ENCODE measurements at places on chromosomes 3 and 15. TPM values are rescaled to one million over a fixed set of nuclear protein-coding genes. Genes with fewer than 3 reads are reported as not detected.

Gene CPN2
- total RNA-seq, result 0.05 TPM

GRCh38 chr15:74196175-74196574 lies 6.4 kb downstream of the STRA6 start:
- no peak overlapping the region for H3K27ac ChIP-seq
- H3K4me1 ChIP-seq, result peaks cover 18% of the 10 kb centered on the region
- no peaks in the 10 kb centered on the region for H3K27me3 ChIP-seq
- no peak overlapping the region for H3K4me3 ChIP-seq
- no peak for DNase-seq

DNA sequence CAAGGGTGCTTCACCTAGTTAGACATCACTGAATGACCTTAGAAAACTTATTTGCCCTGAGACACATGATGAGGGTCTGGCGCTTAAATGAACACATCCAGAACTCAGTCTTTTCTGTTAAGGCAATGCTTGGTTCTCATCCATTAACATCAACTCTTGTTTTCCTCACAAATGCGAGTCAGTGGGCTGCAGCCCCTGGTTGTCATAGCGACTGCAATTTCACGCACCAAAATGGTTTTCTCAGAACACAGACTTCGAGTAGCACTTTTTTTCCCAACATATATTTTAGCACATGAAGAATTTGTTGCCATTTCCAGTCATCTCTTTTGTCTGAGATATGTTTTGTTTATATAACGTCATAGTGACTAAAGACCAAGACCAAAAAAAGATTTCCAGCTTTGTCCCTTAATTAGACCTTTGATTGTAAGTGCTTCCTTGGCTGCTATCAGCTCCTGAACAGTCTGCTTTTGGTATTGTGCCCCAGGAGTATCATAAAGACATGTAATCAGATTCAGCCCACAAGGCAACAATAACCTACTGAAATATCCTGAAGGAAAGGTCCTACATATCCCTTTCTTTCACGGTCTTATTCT lies 68.5 kb downstream of the GPR176 start:
- H3K36me3 ChIP-seq, result no peaks in the 10 kb centered on the region
- no peaks in the 10 kb centered on the region for H3K4me1 ChIP-seq
- no peak overlapping the region for H3K27ac ChIP-seq
- no peak overlapping the region for H3K4me3 ChIP-seq
- no peaks in the 10 kb centered on the region for H3K27me3 ChIP-seq
- no peak for DNase-seq

DNA sequence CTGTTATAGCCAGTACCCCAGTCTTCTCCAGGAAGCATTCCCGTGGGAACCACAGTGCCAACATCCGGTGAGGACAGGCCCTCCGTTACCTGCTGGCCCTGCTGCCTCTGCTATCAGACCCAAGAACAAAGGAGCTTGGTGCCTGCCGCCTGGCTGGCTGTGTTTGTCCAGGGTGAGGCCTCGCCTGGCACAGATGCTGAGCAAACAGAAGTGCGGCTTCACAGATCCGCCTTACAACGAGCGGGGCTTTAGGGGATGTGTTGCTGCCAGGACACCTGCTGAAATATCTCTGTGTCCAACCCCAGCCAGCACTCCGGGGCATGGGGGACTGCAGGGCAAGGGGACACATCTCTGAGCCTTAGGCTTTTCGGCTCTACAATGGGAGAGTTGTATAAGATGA lies 2.2 kb upstream of the EPHB3 start:
- no peak overlapping the region for H3K4me3 ChIP-seq
- H3K36me3 ChIP-seq, result no peaks in the 10 kb centered on the region
- peaks cover 69% of the 10 kb centered on the region for H3K27me3 ChIP-seq
- peaks cover 16% of the 10 kb centered on the region for H3K4me1 ChIP-seq
- H3K27ac ChIP-seq, result no peak overlapping the region
- DNase-seq, result no peak

GRCh38 chr3:69094467-69095205 lies 9.9 kb downstream of the ARL6IP5 start:
- H3K4me1 ChIP-seq, result peaks cover 49% of the 10 kb centered on the region
- H3K4me3 ChIP-seq, result no peak overlapping the region
- DNase-seq, result no peak
- H3K27me3 ChIP-seq, result no peaks in the 10 kb centered on the region
- peaks cover 7% of the 10 kb centered on the region for H3K36me3 ChIP-seq

DNA sequence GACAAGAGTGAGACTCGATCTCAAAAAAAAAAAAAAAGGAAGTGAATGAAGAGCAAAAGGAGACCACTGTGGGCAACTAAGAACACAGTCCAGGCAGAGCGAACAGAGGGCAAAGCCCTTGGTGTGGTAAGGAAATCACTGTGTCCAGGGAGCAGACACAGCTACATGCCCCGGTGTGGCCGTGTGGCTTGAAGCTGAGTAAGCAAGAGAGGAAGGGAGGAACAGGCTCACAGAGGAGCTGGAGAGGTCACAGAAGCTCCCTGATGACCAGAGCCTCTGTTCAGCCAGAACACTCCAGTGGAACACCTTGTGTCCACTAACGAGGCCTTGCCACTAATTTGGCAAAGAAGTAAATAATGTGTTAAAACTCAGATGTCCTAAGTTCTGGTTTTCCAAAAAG lies 60.6 kb upstream of the GATA2 start:
- no peak overlapping the region for H3K27ac ChIP-seq
- DNase-seq, result no peak
- H3K36me3 ChIP-seq, result no peaks in the 10 kb centered on the region
- peaks cover 59% of the 10 kb centered on the region for H3K27me3 ChIP-seq
- no peak overlapping the region for H3K4me3 ChIP-seq

Gene TLR9
- 0.66 TPM for total RNA-seq

- no peak overlapping the region for H3K4me3 ChIP-seq
- no peaks in the 10 kb centered on the region for H3K27me3 ChIP-seq
- H3K27ac ChIP-seq, result no peak overlapping the region
- peaks cover 4% of the 10 kb centered on the region for H3K4me1 ChIP-seq
- H3K36me3 ChIP-seq, result no peaks in the 10 kb centered on the region
Measured at GRCh38 chr3:194810076-194810475, 124.4 kb downstream of the FAM43A start.

- no peak overlapping the region for H3K27ac ChIP-seq
- no peaks in the 10 kb centered on the region for H3K36me3 ChIP-seq
- no peaks in the 10 kb centered on the region for H3K4me1 ChIP-seq
- H3K27me3 ChIP-seq, result no peaks in the 10 kb centered on the region
- no peak overlapping the region for H3K4me3 ChIP-seq
Measured at GRCh38 chr3:158863247-158863646, 61.4 kb downstream of the MFSD1 start.
